ENCODE measurements at places on chromosomes 5 and 9.

GRCh38 chr5:116838011-116838536 lies 263.5 kb upstream of the SEMA6A start:
- no peak for DNase-seq

DNA sequence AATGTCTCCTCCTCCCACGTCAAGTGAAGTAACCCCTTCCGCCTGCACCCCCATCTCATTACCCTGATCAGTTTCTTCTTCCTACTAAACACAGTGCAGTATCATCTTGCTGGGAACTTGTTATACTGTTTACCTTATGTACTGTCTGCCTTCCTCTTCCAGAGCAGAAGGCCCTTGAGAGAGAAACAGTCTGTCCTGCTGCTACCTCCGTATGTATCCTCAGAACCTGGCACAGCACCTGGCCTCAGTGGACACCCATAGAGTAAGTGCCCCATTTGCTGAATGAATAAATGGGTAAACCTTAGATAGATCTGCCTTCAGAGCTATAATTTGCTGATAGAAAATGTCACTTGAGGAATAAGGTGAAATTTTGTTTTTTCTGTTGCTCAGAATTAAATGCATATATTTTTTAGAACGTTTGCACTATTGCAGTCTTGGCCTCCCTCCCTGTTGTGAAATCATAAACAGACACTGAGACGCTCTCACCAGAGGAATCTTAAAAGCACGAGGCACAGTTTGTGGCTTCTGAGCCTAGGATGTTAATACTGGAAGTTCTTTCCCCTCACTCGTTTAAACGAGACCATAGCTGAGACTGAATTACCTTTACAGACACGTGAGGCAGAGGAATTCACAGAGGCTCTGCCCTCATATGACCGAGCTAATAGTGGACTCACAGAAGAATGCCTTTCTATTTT lies 223.1 kb upstream of the DAP start:
- DNase-seq = no peak

- DNase-seq = no peak
These were observed 48.2 kb upstream of the TLR4 start for GRCh38 chr9:117656002-117656401.

DNA sequence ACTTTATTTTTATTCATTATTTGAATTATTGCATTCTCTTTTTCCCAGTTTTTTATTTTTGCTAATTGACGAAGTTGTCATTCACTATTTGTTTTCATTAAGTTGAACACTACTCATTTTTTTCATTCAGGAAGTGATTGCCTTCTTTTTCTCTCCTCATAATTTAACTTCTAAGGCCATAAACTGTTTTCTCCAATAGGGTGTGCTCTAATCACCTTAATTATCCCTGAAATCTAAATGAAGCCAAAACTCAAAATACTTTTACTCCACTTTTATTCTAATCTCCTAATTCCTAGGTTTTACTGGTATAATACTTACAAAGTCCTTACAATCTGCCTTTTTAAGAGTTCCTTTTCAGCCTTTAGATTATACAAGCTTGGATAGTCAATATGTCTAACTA lies 2.9 kb upstream of the OR13C2 start:
- no peak for DNase-seq

DNA sequence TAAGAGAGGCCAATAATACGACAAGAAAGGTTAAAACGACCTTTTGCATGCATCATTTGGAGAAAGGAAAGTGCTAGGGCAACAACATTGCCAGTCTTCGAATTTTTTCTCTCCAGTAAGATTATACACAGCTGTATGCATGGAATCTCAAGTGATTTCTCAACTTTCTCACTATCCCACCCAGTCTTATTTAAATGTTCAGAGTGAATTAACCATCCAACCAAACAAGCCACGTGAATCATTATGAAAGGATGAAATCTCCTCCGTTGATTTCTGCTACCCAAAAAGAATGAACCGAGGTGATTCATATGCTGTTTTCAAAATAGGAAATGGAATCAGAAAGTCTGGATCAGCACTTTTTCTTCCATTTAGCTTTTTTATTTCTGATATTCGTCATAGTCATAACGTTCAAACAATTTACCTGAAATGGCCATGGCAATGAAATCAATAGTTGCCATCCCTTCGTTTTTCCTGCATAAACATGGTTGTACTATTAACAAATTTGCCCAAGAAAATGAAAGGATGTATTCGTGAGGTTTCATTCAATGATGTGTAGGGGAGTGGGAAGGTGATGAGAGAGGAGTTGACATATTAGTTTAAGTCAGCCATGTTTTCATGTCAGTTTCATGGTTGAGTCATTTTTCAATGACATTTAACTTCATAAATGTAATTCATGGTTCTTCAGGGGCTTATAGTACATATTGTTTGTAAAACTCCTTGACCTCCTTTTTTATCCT lies 170.9 kb upstream of the WWC1 start:
- no peak for DNase-seq

DNA sequence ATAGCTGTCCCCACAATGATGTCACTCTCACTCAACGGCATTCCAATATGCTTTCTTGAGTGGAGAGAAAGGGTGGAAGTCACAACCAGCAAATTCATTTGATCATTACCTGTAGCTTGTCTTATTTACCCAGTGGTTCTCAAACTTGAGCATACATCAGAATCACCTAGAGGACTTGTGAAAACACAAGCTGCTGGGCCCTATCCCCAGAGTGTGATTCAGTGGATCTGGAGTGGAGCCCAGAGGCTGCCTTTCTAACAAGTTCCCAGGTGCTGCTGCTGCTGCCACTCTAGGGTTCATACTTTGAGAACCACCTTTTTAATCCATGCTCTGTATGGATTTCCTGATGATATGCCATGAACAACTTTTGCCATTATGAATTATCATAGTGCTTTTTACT lies 94.7 kb downstream of the KLHL3 start:
- DNase-seq = no peak

DNA sequence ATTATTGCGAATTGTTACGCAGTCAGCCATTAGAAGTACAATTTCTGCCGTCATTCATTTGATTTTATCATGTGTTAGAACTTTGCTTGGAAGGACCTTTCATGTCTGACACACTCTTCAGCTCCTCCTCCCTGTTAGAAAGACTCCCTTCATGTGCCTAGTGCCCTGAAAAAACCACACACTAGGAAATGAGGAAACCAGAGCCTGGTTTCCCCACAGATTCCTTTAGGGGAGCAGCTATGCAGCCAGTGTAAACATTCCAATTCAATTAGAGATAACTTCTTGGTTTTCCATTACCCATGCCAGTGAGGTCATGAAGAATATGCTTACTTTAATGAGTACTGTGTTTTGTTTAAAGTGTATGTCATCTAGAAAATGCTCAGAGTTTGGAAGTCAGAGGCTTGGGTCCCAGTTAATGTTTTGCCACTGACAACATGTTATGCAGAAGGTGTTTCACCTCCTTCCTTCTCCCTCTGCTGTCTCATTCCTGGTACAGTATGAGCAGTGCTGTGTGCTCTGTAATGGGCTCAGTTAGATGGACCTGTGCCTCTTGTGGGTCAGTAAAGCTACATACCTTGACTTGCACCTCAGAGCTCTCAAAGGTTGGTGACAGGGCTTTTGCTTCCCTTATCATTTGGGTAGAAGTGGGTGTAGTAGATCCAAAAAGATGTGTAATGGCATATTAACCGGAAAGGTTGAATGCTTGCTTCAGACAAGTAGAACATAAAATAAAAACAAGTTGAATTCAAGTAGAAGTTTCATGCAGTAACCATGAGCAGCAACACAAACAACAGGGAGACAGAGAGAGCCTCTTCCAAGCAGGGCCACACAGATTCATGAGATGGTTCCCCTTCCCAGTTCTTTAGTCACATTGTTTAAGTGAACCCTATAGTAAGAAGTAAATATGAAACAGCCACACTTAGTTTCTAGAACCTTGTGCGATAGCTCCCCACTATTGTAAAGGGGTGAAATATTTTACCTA lies 52.6 kb upstream of the TNFAIP8 start:
- DNase-seq = no peak

DNA sequence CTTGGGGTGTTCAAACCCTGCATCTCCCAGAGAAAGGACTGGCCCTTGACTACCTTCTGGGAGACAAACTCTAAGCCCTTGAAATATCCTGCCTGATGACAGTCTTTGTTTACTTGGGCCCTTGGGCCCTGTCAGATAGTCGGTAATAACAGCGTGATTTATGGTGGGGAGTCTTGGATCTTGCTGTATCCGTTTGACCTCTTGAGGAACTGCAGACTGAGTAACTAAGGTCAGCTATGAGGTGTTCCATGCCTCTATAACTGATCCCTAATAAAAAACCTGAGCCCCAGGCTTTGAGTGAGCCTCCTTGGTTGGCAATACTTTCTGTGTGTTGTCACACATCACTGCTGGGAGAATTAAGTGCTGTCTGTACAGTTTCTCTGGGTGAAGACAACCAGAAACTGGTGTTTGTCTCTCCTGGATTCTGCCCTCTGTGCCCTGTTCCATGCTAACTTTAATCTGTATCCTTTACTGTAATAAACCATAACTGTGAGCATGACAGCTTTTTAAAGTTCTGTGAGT lies 56.2 kb upstream of the ANKRD33B start:
- peak; percentile 28 for DNase-seq

DNA sequence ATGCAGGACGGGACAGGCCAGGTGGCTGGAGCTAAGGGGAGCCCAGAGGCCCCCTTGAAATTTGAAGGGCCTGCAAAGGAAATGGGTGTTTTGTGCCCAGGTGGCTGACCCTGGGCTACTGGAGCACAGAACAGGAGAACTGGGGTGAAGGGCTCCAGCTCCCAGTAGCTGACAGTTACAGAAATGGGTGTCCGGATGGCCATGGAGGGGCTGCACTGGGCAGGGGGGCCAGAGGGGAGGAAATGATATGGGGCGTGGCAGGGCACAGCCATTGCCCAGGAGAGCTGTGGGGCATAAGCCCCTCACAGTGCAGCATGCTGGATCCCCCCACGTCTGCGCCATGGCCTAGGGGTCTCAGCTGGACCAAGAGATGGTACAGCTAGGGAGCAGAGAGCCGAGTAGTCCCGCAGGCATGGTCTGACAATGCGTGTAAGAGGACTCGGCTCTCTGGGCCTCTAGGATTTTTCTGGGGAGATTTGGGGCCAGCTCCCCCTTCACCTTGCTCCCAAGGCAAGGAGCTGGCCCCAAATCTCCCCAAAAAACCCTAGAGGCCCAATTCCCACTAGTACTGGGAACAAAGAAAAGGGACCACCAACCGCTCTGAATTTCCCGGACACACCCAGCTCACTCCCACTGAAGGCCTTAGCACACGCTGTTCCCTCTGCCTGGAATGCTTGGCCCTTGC lies 7.9 kb upstream of the CARD19 start:
- no peak for DNase-seq

DNA sequence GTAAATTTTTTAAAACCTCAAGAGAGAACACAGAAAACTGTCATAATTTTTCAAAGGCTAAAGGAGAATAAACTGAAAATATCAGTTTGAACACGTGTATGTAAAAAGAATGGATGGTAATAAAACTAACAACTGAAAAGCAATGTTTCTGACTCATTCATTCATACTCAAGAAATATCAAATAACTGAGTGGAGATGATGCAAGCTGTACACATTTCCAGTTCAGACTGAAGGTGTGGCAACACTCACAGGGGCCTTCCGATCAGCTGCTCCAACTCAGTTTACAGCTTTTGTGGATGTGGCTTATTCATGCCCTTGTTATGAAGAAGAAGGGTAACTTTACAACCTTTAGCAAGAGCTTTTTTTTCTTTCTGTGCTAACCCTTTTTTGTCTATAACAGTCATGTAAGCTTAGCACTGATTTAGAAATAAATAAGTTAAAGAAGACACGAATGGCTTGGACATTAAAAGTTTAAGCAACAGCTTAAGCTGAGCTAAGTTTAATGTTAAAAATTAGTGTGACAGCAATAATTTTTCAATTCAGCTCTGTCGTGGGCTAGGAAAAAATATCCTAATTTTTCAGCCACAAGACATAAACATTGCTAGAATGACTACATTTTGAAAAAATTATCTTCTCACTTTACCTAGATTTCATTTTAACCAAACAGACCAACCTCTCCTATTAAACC lies 453.5 kb downstream of the RAB3C start:
- no peak for DNase-seq

GRCh38 chr5:104789366-104789765 lies 1226.8 kb upstream of the NUDT12 start:
- no peak for DNase-seq

DNA sequence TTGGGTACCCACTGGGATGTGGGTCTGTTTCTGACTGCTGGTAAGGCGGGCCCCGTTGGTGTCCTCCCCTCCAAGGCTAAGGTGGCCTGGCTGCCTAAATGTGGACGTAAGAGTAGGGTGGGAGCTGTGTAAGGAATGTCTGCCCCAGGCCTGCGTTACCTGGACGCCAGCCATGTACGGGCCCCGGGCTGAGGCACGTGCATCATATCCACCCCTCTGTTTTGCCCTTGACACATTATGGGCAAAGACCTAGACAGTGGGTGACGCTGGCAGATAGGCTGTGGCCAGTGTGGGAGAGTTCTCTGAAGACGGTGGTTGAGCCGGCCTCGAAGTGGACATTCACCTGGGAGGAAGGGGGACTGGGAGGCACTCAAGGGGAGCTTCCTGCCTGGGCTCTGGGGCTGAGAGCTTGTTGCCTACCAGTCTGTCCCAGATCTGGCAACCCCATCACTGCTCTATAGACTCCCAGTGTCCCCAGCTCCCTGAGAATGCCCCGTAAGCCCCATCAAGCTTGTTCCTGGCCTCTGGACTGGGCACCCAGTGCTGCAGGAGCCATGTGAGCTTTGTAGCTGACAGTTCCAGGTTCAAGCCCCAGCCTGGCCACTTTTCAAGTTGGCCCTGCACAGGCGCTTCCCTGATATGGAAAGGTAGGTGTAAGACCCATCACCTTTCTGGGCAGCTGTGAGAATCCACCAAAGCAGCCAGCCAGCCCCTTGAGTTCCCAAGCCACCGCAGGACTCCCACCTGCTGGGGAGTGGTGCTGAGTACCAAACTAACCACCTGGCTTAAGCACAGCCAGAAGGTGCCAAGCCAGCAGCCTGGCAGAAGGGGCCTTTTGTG lies 3.2 kb upstream of the PRR7 start:
- DNase-seq = no peak

DNA sequence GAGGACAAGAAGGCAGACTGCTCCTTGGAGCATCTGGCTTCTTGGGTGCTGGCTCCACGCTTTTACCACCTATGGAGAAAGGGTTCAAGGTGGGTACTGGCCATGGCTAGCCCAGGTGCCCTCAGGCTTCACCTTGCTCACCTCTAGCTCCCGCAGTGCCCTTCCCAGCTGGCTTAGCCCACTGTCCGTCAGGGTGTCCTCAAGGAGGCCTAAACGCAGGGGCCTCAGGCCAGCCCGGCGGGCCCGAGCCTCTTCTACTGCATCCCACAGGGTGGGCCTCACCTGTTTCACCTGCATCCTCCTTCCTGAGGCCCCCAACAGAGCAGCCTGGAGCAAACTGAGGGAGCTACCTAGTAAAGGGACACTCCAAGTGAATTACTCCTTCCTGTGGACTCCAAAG lies 9.1 kb downstream of the SLC35A4 start:
- no peak for DNase-seq

- DNase-seq = no peak
These were observed 204.0 kb downstream of the DAB2IP start for GRCh38 chr9:121855476-121855875.

- no peak for DNase-seq
These were observed 42.1 kb upstream of the SUB1 start for GRCh38 chr5:32543291-32543690.

- DNase-seq = no peak
These were observed 4.3 kb upstream of the IFNB1 start for GRCh38 chr9:21081999-21082398.

Data from HEK293T (cell line).